ENCODE measurements at places on chromosomes 16 and 17. TPM values are rescaled to one million over a fixed set of nuclear protein-coding genes. Genes with fewer than 3 reads are reported as not detected.

The HIGD1B gene
- 1.8 TPM for total RNA-seq

The PIPOX gene
- 6.4 TPM for total RNA-seq

The HBZ gene
- total RNA-seq, result not detected

DNA sequence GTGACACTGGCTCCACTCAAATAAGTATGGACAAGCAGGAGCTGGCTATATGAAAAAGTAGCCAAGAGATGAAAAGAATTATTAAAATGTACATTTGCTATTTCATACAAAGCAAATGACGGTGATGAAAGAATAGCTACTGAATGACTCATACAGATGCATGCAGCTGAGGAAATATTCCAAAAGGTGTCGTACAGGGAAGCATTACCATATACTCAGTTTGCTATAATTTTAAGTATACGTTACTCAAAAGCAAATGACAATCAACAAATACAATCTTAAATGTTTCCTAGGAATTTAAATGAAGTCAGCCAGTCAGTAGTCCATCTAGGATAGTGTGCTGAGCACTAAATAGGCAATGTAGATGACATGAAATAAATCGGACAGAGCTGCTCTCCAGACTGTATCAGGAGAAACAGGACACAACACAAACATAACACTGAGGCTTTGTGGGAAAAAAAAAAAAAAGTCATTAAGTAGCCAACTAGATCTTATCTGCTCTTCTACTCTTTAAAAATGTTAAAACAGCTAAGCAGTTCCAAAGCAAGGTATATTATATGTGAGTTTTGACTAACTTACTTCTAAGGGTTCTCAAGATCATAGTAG, 65.0 kb downstream of the NCOR1 start:
- DNase-seq, result no peak

DNA sequence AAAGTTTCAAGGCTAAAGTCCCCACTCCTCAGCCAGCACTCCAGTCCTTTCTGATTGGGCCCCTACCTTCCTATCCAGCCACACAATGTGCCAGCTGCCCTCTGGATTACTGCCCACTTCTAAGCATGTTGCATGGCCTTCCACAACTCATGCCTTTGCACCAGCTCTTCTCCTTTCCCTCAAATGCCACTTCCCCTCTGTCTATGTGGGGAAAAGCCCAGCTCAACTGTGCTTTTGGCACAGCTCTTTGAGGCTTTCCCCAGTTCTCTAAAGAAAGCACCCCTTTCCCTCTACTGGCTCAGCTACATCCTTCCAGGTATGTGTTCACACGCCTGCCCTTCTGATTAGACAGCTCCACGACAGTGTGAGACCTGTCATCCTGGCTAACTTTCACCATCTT, 18.5 kb downstream of the GTF3C1 start:
- DNase-seq, result no peak

The ZNF267 gene
- 9.6 TPM for total RNA-seq

- no peak for DNase-seq
Measured at GRCh38 chr16:27549464-27549745, 308 bp downstream of the GTF3C1 start.

- DNase-seq, result no peak
Measured at GRCh38 chr17:30351735-30352134, 17.9 kb upstream of the TMIGD1 start.

DNA sequence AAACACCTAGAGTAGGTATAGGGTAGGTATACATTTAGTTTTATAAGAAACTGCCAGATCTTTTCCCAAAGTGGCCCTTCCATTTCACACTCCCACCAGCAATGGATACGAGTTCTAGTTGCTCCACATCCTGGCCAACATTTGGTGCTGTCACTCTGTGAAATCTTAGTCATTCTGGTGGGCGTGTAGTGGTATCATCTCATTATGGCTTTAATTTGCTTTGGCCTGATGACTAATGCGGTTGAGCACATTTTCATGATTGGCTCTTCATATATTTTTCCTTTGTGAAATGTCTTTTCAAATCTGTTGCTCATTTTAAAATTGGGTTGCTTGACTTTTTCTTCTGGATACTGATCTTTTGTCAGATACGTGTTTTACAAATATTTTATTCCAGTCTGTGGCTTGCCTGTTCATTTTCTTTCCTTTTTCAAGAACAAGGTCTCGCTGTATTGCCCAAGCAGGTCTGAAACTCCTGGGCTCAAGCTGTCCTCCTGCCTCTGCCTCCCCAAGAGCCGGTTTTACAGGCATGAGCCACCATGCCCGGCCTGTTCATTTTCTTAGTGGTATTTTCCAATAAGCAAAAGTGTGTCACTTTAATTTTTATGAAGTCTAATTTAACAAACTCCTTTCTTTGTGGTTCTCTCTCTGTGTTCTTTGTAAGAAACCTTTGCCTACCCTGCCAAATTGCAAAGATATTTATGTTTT, 192.4 kb downstream of the SEC14L1 start:
- peak; percentile 35 for DNase-seq

The CDRT15 gene
- not detected for total RNA-seq

The TLCD3B gene
- total RNA-seq, result not detected

The KRTAP4-9 gene
- total RNA-seq, result not detected

GRCh38 chr16:50329446-50330189, 39.2 kb downstream of the BRD7 start:
- no peak for DNase-seq

The NOXO1 gene
- total RNA-seq, result not detected

DNA sequence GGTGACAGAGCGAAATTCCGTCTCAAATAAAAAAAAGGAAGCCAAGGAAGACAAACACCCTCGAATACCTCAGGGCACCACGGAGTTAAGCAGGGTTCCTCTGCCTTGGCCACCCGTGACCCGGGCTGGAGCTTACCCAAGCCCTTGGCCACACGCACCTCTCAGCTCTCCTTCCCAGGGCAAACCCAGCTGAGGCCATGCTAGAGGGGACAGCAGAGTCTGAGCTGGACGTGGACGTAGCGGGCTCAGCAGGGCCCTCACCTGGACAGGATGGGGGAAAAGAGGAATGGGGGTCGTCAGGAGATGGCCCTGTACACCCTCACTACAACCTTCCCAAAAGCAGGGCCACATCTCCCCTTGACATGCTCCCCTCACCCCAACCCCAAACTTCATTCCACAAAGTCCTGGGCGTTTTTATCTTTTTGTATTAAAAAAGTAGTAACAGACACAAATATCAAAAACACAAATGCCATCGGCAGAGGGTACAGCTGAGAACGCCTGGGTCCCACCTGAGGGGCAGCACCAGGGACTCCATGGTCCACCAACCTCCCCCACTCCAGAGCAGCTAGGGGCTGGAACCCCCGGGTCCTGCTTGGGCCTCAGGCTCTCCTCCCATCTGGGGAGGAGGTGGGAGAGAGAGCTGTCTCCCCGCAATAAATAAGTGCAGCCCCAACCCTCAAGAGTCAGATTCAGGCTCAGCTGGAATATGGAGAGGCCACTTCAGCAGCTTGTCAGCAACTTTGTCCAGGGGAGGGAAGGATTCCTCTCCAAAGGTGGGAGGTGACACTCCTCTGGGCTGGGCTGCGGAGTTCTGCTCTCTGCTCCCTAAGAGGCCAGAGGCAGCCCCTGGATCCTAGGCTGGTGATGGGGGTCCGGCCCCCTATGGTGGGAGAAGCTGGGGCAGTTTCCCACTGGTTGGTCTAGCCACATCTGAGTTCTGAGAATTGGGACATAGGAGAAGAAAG, 11.9 kb downstream of the PER1 start:
- peak; percentile 78 for DNase-seq

- no peak for DNase-seq
Measured at GRCh38 chr16:48676836-48677235, 66.9 kb upstream of the N4BP1 start.

DNA sequence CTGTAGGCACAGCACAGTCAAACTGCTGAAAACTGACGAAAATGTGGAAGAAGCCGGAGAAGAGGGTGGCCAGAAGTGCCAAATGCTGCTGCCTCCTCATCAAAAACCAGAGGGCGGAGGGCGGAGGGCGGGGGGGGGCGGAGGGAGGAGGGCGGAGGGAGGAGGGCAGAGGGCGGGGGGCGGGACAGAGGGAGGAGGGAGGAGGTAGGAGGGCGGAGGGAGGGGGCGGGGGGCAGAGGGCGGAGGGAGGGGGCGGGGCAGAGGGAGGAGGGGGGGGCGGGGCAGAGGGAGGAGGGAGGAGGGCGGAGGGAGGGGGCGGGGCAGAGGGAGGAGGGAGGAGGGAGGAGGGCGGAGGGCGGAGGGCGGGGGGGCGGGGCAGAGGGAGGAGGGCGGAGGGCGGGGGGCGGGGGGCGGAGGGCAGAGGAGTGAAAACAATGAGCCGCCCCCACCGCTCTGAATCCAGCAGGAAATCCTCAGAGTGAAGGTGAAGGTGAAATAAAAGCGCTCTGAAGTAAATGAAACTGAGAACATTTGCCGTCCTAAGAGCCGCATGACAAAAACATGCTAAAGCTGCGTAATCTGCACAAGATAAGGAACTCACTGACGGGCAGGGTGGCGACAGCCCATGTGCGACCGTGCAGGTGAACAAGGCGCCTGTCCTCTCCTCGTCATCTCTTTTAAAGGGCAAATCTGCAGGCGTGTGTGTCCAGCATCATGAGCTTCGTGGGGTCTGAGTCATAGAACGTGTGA, 22.6 kb upstream of the CBFA2T3 start:
- no peak for DNase-seq

- DNase-seq, result peak; percentile 75
Measured at GRCh38 chr16:30557707-30557956, 542 bp downstream of the ZNF764 start.

DNA sequence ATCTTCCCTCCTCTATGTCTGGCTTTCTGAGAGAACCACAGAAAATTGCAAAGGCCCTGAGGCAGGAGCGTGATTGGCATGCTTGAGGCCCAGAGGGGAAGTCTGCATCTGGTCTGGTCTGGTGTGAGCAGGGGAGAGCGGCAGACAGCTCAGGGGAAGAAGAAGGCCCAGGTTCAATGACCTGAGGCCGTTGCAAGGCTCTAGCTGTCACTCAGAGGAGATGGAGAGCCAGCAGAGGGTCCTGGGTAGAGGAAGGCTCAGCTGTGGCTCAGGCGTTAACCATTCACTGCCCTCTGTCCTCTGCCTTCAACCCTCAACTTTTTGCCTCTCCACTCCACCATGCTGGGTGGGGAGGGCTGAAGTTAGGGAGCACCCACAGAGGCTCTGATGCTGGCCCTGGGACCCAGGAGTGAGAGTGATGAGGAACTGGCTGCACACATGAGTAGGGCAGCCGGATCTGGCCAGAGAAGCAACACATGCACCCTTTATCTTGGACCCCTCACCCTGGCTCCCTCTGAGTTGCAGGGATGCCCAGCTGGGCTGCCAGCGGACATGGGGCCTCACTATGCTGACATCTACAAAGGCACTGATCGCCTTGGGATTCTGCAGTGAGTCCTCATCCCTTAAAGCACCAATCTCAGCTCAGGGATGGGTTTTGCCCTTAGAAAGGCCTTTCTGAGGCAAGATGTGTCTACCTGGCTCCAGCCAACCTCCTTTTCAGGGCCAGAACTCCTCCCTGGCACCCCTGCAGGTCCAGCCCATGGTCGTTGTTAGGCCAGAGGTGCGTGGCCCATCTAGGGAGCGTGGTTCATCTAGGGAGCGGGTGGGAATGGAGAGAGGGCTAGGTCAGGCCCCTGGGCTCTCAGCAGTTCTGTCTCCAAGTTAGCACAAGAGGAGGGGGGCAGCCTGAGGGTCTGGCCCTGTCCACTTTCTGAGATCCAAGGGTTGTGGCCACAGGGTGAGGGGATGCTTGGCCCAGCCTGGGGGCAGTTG, 7.7 kb upstream of the KRTAP17-1 start:
- no peak for DNase-seq

The IRX6 gene
- total RNA-seq, result under 0.01 TPM

DNA sequence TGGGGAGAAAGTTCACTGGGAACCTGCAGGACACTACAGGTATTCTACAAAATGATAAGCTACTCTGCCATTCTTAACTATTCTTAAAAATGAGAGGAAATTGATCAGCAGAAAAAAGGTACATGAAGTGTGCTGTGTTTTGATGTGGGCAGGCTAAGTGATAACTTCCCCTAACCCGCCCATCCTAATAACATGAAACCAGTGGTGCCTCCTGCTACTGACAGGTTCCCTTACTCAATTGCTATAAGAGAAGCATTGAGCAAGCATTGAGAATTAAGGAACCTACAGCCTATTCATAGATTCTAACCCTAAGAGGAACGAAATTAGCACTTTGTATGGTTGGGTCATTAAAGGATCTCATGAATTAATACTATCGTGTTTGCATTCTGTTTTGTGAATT, 18.9 kb downstream of the XYLT1 start:
- no peak for DNase-seq

The CD300A gene
- total RNA-seq, result 2.9 TPM

- no peak for DNase-seq
Measured at GRCh38 chr17:43439041-43439440, 40.2 kb downstream of the ARL4D start.

The AOC3 gene
- total RNA-seq, result 79.6 TPM

- peak; percentile 98 for DNase-seq
Measured at GRCh38 chr17:42577532-42578281, at the start of gene PSMC3IP. Gene PSMC3IP, minus strand, starts transcription at chr17:42577729. Its CDS starts 43 bp downstream, at chr17:42577686.

GRCh38 chr17:78905116-78905515, 2.1 kb upstream of the CEP295NL start:
- no peak for DNase-seq

DNA sequence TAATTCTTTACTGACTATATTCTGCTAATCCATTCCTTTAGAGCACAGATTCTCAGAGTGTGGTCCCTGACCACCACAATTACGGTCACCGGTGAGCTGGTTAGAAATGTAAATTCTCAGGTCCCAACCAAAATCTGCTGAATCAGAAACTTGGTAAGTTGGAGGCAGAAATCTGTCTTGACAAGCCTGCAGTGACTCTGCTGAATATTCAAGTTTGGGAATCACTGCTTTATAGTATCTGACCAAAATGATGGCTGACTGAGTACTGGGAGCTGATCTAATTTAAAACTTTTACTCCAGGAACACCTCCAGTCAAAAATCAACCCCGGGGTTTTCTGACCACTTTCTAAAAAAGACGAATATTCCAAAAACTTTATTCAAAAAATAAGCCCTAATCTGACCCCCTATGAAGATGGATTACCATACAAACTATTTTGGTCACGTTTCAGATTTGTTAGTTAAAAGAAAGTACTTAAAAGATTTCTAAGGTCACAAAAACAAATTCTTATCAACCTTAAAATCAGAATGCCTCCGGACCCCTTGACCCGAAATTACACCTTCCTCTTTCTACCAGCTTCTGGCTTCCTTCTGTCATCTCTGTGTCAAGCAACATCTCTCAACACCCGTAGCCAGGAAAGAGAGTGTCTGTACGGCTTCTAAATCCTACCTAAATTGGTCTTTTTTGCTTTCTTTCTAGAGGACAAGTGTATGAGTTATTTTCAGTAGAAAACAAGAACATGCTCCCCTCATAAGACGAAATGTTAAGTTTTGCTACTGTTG, 38.6 kb downstream of the CREBBP start:
- no peak for DNase-seq

All from sigmoid colon (tissue), 7 donors.